Activated CD4-positive, alpha-beta T cell treated with anti-CD3 and anti-CD28 coated beads, Interleukin-2, Interleukin-4, amounts not matched to agents 100 ng/mL and 50 ng/mL, durations not matched to agents 16 hours and 8 hours (primary cell): ENCODE measurements at places on chromosomes 5 and 9.

- DNase-seq: no peak
Observed at GRCh38 chr5:53915120-53915519, 354.7 kb downstream of the NDUFS4 start.

GRCh38 chr9:108150736-108151586, 661.4 kb upstream of the KLF4 start:
- DNase-seq: no peak

- no peak for DNase-seq
Observed at GRCh38 chr5:147567917-147568598, 58.2 kb upstream of the DPYSL3 start.

DNA sequence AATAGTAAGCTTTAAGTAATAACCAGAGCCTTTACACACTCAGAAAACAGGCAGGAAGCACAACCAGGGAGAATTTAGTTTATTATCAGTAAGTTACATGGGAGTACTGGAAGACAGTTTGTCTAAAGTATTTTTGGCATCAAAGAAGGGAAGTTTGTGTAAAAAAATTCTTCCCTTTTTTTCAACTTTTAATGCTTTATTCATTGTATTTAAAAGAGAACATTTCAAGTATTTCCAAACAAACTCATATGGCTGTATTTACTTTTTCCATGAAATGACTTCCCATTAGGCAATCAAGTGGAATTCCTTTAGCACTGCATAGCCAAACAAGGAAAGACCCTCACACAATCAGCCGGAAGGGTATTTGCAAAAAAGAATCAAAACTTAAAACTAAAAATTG, 26.7 kb downstream of the RNF145 start:
- DNase-seq: no peak

- no peak for DNase-seq
Observed at GRCh38 chr9:1337169-1337568, 287.0 kb downstream of the DMRT2 start.
